ENCODE measurements at places on chromosomes 7 and 10.
A peak's percentile ranks its signal among the peaks of the same experiment; 100 is the strongest.

GRCh38 chr7:141275350-141275749 lies 201.5 kb downstream of the TMEM178B start:
- DNase-seq, result no peak

GRCh38 chr10:62597226-62597625 lies 207.3 kb upstream of the ADO start:
- no peak for DNase-seq

DNA sequence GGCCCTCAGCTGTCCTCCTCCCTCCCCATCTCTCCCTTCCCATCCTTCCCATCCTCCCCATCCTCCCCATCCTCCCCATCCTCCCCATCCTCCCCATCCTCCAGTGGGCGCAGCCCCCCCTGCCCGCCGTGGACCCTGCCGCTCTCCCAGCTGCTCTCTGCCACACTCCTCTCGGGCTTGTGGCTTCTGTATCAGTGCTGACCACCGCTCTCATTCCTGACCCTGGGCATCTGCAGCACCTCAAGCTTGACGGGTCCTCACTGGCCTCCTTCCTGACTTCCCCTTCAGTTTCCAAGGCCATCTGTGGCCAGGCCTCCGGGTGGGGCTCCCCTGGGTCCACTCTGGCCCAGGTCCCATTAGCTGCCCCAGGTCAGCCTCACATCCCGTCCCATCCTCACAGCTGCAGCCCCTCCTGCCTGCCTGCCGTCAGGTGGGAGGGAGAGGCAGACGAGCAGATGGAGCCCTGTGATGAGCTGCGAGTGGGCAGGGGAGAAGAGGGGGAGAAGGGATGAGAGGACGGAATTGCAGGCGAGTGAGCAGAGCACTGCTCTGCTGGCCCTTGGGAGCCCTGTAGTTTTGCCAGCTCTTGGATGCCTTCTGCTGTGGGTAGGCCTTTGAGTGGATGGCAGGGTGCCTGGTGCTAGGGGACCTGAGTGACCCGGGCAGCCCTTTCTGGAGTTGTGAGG lies 35.7 kb downstream of the LHPP start:
- no peak for DNase-seq

GRCh38 chr10:47332371-47332770 lies 10.1 kb downstream of the GDF2 start:
- no peak for DNase-seq

DNA sequence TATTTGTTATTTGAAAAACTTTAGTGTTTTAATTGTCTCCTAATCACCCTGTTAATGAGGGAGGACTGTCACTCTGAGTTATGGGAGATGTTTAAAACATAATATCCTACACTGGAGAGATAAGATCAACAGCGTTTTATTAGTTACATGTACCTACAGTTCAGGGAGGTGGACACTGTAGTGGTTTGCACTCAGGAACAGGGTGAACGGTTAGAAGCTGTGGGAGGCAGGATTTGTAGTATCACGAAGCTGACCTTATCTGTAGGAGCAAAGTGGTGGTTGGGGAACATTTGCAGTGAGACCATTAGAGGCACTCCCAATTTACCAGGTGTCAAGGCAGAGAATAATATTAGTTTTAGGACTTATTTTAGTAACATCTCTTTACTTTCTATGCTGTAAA lies 193.3 kb upstream of the KCND2 start:
- DNase-seq, result no peak

DNA sequence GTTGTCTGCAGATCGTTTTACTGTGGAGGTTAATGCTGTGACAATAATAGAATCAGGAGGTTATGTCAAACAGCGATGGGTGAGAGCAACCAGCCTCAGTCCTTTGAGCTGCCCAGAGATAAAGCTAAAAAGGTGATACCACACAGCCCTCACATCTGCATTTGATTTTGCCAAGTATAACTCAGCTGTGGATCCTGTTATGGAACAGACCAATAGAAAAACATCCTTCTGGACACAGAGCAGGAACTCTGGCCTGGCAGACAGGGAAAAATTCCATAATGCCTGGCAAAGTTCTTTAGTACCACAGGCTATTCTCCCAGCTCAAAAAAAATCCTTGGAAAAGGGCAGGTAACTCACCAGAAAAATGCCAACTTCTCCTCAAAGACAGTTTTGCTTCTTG lies 87.1 kb upstream of the PDLIM1 start:
- no peak for DNase-seq

DNA sequence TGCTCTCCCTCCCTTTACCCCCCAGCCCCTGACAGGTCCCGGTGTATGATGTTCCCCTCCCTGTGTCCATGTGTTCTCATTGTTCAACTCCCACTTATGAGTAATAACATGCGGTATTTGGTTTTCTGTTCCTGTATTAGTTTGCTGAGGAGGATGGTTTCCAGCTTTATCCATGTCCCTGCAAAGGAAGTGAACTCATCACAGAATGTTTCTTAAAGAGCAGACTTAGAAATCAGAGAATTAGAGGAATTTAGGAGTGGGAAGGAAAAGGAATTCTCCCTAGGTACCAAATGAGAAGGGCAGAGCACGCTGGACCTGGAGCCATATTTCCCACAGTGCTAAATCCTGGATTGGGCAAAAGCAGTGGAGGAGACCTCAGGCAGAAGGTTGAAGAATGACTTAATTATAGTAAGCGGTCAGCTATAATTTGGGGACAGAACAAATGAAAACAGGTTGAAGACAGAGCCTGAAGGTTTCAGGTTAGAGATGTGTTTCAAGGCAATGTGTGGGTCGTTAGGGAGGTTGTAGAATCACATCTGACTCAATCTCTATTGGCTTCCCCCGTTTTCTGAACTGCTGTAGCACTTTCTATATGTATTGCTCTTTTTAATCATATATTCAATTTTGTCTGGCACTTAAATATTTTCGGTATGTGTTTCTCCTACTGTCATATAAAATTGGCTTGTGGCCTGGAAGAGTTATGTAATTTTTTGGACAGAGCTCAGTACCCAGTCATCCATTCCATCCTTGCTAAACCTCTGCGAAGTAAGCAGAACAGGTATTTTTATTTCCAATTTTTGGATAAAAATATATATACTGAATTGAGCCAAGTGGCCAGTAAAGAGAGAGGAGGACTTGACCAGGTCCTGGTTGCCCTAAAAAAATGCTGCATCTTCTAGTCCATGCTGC lies 210.5 kb upstream of the KLF6 start:
- no peak for DNase-seq

DNA sequence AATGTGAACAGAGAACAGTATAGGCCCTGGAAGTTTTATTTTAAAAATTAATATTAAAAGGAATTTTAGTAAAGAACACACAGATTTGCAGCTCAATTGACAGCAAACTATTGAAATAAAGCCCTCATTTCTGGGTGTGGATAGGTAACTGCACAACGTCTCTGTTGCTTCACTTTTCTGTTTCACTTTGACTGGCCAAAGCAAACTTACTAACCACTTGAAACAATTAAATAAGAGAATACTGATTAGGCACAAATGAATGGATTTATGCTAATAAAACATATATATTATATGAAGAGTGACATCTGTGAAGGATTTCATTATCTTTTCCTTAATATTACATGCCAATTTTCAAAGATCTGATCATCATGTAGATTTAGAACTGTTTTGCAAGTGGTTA lies 11.9 kb downstream of the ZNF804B start:
- no peak for DNase-seq

DNA sequence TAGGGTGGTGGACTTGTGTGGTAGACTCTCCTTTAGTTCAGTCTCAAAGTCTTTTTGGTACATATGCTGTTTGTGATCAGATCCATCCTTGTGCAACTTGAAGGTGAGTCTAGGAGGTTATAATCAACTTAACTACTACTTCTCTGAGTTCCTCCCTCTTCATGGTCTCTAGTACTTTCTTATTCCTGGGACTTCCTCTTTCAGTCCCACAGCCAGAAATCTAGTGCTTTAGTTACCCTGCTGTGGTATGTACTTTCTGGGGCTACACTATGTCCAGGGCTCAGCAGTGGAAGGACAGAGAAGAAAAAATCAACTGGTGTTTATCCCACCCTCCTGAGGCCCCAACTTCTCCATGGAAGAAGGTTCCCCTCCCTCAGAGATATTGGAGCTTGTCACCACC lies 19.4 kb upstream of the ATAD1 start:
- DNase-seq, result no peak

- no peak for DNase-seq
These were observed 1.1 kb upstream of the HBP1 start for GRCh38 chr7:107167483-107168232.

GRCh38 chr7:86664991-86665390 lies 21.3 kb downstream of the GRM3 start:
- no peak for DNase-seq

GRCh38 chr10:117148284-117148683 lies 10.2 kb upstream of the VAX1 start:
- no peak for DNase-seq

GRCh38 chr7:20407585-20408466 lies 77.1 kb downstream of the ITGB8 start:
- no peak for DNase-seq

GRCh38 chr7:101768280-101768679 lies 49.1 kb upstream of the CUX1 start:
- no peak for DNase-seq

- no peak for DNase-seq
These were observed 2.7 kb downstream of the DLX5 start for GRCh38 chr7:97021747-97022490.

- DNase-seq, result no peak
These were observed 117.2 kb downstream of the ANLN start for GRCh38 chr7:36506820-36507219.

GRCh38 chr10:46227571-46227935 lies 59.2 kb upstream of the ANTXRL start:
- no peak for DNase-seq

GRCh38 chr7:4074994-4075393 lies 607.1 kb upstream of the FOXK1 start:
- no peak for DNase-seq

- DNase-seq, result no peak
These were observed 57.8 kb upstream of the SDK1 start for GRCh38 chr7:3243256-3243655.

GRCh38 chr7:101104799-101105198 lies 19.5 kb downstream of the TRIM56 start:
- DNase-seq, result no peak

- no peak for DNase-seq
These were observed 28.2 kb upstream of the INMT start for GRCh38 chr7:30723776-30724175.

DNA sequence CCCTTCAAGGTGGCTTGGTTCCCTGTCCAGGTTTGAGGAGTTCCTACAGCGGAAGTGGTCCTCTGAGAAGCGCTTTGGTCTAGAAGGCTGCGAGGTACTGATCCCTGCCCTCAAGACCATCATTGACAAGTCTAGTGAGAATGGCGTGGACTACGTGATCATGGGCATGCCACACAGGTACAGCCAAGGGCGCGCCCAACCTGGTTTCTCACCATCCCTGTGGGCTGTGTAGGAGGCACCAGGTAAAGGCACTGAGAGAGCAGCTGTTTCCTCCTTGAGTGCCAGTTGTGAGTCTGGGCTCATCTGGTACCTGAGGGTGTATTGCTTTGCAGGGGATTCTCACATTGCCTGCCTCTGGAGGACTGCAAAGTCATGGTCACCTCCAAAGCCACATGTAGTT lies 68.0 kb downstream of the OGDH start:
- DNase-seq, result no peak

- DNase-seq, result no peak
These were observed at the start of gene LRRC4 for GRCh38 chr7:128030654-128031611. Gene LRRC4, minus strand, starts transcription at chr7:128031437. Its CDS starts 797 bp downstream, at chr7:128030640.

- no peak for DNase-seq
These were observed 47.8 kb downstream of the SLC35G1 start for GRCh38 chr10:93941606-93942005.

- no peak for DNase-seq
These were observed 20.7 kb upstream of the CFTR start for GRCh38 chr7:117458977-117459583.

DNA sequence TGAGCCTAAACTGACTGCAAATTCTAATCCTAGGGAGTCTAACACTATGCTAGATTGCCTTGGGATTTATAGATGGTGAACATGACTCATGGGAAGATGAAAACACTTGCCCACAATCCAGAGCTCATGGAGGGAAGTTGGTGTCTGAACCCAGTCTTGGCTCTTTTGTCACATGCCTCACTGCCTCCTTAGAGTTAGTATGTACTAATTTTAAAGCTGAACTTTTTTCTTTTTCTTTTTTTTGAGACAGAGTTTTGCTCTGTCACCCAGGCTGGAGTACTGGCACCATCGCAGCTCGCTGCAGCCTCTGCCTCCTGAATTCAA lies 14.4 kb downstream of the MRPL32 start:
- no peak for DNase-seq

DNA sequence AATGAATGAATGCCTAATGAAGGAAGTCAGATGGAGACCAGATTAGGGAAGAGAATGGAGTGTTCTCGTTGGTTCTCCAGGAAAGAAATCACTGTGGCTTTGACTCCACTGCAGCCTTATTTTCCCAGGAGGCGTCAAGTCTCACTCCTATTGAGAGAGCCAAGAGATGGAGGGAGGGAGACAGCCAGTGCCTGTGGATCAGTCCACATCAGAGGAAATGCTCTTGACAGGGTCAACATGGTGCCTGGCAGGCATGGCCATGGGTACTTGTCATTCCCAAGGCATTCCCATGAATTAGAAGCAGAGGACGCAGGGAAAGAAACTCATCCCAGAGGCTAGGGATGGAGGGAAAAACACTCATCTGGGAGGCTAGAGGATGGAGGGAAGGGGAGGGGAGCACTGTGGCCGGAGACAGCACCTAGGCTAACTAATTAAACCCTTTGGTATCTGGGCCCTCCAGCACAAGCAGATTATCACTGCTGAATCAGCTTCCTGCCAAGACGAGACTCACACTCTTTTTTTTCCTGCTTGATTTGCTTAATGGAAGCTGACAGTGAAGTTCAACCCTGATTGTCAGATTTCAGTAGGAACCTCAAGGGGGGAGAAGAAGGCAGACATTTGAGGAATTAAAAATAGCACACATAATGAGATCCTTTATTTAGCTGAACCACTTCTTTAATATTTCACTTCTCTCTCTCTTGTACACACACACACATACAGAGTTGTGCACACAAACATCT lies 1233.2 kb upstream of the AUTS2 start:
- DNase-seq, result no peak

- no peak for DNase-seq
These were observed 33.1 kb downstream of the SCRN1 start for GRCh38 chr7:29956487-29956836.

- DNase-seq, result no peak
These were observed 2.4 kb upstream of the LDB3 start for GRCh38 chr10:86665868-86666267.

DNA sequence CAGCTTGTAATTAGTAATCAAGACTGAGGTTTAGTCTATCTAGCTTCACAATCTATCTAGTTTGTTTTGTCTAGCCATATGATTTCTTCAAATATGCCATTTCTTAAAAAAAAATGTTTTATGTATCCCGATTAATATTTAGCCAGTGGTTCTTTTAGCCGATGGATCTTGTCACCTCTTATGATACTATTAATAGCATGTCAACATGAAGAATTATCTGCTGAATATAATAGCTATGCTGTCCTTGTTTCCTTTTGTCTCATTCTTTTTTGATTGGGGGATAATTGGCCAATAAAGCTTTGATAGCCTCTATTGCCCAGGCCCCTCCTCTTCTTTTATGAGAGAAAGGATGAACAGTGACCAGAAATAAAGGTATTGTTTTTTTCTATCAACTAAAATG lies 32.8 kb downstream of the PTEN start:
- DNase-seq, result no peak

GRCh38 chr10:23412223-23412622 lies 26.7 kb upstream of the OTUD1 start:
- DNase-seq, result no peak

GRCh38 chr7:99380823-99381663 lies 6.5 kb downstream of the ARPC1B start:
- peak; percentile 84 for DNase-seq

GRCh38 chr7:84684836-84685480 lies 490.4 kb upstream of the SEMA3A start:
- no peak for DNase-seq

GRCh38 chr7:158706273-158706704 lies 1.7 kb upstream of the NCAPG2 start:
- no peak for DNase-seq

Measured in activated T-helper 1 cell treated with anti-CD3 and anti-CD28 coated beads, Interleukin-2, amount 50 U/mL, for 16 hours (primary cell).